ENCODE measurements at places on chromosomes 6 and 20.

GRCh38 chr6:31734821-31735406 is 1.4 kb downstream of the CLIC1 start:
- no peak for DNase-seq

DNA sequence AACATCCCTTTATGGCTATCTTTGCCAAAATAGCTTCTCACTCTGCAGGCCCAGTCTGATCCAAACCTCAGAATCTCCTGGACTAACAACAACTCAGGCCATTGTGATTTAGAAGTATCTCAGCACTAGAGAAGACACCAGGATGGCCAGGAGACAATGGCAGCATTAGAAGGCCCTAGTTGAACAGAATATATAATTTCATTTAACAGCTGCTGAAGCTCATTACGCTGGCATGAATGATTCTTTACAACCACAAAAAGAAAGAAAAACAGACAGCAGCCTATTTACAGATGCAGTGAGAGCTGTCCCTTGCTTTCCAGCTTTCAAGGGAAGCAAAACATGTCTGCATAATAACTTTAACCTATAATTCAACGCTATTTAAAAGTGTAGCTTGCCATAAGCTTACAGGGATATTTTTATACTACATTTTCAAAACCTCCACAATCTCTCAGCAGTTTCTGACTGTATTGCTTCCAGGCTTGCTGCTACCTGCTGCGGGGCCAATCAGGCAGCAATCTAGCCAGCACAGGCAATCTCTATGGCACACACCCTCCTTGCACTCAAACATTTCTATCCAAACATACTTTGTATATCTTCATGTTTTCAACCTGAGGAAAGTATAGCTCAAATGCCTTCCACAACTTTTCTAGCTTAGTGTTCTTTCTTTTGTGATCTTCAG is 107.3 kb downstream of the OGFRL1 start:
- no peak for DNase-seq

GRCh38 chr20:62285722-62286121 is 17.1 kb upstream of the ADRM1 start:
- no peak for DNase-seq

GRCh38 chr6:154164397-154164796 is 125.4 kb downstream of the OPRM1 start:
- no peak for DNase-seq

DNA sequence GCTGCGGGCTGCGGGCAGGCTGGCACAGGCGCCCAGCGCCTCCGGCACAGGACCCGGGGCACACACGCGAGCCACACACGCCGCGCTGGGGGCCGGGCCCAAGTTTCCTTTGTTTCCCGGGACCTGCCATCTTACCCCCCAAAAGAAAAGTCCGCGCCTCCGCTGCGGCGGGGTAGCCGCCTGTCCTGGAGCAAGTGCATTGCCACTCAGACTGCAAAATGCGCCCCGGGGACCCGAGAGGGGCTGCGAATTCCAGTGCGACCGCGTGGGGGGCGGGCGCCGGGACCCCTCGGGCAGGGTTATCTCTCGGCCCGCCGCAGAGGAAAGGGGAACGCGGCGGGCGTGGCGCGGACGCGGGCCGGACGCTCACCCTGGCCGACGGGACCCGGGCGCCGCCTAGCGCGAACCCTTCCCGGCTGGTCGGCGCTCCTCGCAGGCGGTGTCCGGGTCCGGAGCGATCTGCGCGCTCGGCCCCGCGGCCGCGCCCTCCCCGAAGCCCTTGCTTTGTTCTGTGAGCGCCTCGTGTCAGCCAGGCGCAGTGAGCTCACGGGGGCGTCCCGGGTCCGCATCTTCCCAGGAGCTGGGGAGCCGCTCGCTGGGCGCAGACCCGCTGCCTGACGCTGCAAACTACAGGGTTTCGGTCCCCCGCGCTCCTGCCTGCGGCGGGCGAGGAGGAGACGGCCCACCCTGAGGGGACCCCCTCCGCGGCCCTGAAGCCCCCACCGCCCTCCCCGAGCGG is 639 bp upstream of the CD24 start:
- no peak for DNase-seq

- DNase-seq, result no peak
Measured at GRCh38 chr6:143689852-143690251, 12.1 kb downstream of the PHACTR2 start.

DNA sequence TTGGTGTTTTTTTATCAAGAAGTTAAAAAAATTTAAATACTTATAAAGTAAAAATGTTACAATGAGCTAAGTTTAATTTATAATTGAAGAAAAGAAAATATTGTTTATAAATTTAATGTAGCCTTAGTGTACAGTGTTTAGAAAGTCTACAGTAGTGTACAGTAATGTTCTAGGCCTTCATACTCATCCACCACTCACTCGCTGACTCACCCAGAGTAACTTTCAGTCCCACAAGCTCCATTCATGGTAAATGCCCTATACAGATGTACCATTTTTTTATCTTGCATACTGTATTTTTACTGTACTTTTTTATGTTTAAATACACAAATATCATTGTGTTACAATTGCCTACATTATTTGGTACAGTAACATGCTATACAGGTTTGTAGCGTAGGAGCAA is 26.0 kb downstream of the HTR1E start:
- no peak for DNase-seq

DNA sequence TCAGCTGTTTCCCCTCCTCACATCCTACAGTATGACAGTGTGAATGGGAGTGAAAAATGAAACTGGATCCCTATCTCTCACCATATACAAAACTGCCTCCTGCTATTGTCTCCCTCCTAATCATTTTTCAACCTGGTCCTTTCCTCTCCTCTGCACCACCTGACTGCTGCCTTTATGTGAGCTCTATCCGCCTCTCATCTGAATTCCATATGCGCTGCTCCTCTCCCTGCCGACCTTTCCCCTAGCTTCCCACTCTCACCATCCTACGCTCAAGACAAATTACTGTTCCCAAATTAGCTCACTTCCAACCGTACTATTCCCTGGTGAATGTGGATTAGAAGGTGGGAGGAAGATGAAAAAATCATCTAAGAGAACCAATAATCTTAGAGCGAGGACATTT is 148.4 kb upstream of the FBXL4 start:
- DNase-seq, result no peak

- no peak for DNase-seq
Measured at GRCh38 chr6:17700421-17701416, 6.0 kb downstream of the NUP153 start.

- peak; percentile 38 for DNase-seq
Measured at GRCh38 chr6:16338577-16339264, 100.3 kb downstream of the GMPR start.

DNA sequence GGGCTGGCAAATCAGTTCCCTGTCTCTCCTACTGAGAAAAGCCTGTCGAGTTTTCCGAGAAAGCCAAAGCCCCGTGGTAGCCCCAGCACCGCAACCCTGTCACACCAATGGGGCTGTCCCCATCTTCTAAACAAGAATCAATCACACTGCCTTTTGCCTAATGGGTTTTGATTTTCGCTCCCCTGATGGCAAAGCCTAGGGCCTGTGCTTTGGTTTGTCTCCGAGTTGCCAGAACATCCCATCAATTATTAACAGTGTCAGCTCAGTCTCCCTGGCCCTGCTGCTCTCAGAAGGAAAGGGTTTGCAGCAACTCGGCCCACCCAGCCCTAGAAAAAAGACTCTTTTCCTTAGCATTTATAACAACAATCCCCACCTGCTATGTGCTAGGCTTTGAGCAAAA is 4.2 kb downstream of the KCNB1 start:
- DNase-seq, result no peak

- peak; percentile 28 for DNase-seq
Measured at GRCh38 chr20:62952373-62952967, at the start of gene SLC17A9. Gene SLC17A9 (plus strand): TSS chr20:62952709. CDS start chr20:62952831, 122 bp downstream.

DNA sequence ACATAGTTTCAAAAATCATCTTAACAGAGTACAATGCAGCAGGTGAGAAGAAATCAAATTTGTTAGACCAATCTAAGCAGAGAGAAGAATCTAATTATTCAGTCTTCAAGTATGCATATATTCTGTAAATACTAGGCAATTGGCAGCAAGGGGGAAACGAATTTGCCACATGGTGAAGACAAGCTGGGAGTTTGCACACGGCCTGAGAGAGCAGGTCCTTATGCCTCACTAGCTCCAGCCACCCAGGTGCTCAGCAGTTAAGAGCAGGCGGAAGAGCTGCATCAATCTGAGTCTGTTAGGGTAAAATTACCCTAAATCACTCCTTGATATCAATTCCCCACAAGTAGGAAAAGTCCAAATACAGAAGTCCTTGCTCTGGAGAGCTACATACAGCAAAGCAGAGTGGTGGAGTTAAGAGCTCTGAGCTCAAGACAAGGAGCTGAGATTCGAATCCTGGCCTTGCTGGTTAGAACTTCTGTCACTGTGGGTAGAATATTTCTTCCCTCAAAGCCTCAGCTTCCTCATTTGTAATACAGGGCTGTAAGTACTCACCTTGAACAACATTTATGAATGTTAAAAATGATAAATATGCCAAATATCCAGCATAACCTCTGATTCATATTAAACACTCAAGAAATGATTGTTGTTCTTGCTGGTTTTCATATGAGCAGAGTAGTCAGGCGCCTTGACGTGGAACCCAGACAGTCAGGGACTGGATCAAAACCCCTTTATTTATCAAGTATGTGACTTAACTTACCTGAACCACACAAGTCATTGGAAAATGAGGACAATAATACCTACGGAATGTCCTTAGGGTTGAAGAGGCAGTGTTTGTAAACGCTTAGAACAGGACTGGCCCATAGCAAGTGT is 444.2 kb downstream of the CDH26 start:
- DNase-seq, result no peak

- DNase-seq, result no peak
Measured at GRCh38 chr6:6537488-6538260, 50.8 kb upstream of the LY86 start.

- no peak for DNase-seq
Measured at GRCh38 chr20:19269737-19270340, 57.4 kb downstream of the SLC24A3 start.

DNA sequence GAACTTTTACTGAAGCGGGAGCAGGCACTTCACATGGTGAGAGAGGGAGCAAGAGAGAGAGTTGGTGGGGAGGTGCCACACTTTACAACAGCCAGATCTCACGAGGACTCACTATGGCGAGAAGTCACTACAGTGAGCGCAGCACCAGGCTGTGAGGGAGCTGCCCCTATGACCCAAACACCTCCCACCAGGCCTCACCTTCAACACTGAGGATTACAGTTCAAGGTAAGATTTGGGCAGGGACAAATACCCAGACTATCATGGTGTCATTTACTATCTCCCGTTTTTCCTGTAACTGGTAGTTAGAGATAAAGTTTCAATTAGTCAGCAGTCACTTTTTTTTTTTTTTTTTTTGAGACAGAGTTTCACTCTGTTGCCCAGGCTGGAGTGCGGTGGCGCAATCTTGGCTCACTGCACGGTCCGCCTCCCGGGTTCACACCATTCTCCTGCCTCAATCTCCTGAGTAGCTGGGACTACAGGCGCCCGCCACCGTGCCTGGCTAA is 7.8 kb downstream of the RBCK1 start:
- no peak for DNase-seq

- peak; percentile 86 for DNase-seq
Measured at GRCh38 chr6:32969685-32970412, 1.5 kb downstream of the BRD2 start.

GRCh38 chr6:138891255-138891986 is 95.5 kb downstream of the ECT2L start:
- DNase-seq, result no peak

- no peak for DNase-seq
Measured at GRCh38 chr6:21111093-21111725, 482.3 kb upstream of the SOX4 start.

- no peak for DNase-seq
Measured at GRCh38 chr20:54346276-54346675, 129.1 kb upstream of the DOK5 start.

- DNase-seq, result no peak
Measured at GRCh38 chr6:14873781-14874441, 372.0 kb upstream of the JARID2 start.

DNA sequence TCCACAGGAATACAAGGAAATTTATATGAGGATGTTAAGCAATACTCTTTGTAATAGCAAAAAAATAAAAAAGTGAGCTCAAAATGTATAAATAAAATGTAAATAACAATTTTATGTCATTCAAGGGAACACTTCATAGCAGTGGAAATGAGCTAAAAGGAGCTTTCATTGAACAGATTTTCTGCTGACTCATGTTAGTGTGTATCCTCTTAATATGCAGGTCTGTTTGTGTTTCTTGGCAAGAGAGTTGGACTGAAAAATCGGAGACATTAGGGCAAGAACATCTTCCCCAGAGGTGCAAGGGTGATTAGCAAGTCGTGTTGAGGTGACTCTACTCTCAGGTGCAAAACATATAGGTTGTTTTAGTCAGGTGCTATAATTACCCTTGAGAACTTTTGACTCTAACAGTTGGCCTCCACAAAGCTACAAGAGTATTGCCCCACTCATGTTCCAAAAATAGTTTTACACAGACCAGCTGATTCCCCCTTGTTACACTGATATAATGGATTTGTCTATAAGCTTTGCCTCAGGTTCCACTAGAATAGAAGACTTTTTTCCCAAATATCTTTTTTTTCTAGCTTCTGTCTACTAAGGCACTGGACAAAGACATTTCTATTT is 702.9 kb downstream of the TENT5A start:
- DNase-seq, result no peak
